RCC 7860 (cell line): ENCODE measurements at places on chromosomes 13 and 19.

DNA sequence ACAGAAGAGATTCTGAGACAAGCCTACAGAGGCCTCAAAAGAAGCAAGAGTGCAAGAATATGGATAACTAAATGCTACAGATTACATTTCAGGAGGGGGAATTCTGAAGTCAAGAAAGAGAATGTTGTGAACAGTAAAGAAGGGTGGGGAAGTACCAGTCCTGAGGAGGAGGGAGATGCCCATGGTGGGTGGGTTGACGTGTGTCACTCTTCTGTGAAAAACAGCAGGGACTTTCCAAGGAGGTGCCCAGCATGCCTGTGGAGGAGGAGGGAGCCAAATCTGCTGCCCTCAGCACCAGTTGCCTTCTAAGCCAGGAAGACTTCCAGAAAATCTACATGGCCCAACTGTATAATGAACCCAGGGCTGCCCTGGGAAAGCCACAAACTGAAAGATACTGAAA lies 87.7 kb downstream of the SGCG start:
- no peak for DNase-seq

GRCh38 chr13:100304229-100304628 lies 215.3 kb downstream of the PCCA start:
- DNase-seq = no peak

GRCh38 chr19:56919308-56919995 lies 78.9 kb upstream of the PEG3 start:
- no peak for DNase-seq

- DNase-seq = no peak
Measured at GRCh38 chr13:95480131-95480545, 72.4 kb upstream of the CLDN10 start.

GRCh38 chr19:35116072-35116801 lies 614 bp downstream of the FXYD3 start:
- no peak for DNase-seq

DNA sequence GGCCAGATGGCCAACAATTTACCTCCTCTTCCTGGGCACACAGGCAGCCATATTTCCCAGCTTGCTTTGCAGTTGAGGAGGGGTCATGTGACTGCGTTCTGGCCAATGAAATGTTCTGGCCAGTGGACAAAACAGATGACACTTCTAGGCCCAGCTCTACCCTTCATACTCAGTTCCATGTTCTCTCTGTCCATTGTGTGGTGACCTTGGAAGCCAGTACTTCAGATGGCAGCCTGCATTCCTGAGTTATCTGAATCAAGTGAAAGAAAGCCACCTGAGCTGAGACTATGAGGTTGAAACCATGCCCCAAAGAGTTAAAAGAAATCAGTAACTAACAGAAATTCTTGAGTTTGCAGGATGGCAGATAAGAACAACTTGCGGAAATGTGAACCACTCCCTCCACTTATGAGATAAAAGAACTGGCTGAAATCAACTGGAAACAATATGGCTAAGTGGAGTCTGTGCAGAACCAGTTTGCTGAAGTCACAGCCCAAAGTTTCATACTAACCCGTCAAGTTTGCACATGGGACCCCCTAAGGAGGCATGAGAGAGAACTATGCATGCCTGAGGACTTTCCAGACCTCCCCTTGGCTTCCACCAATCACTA lies 8.1 kb downstream of the FAM187B start:
- no peak for DNase-seq

DNA sequence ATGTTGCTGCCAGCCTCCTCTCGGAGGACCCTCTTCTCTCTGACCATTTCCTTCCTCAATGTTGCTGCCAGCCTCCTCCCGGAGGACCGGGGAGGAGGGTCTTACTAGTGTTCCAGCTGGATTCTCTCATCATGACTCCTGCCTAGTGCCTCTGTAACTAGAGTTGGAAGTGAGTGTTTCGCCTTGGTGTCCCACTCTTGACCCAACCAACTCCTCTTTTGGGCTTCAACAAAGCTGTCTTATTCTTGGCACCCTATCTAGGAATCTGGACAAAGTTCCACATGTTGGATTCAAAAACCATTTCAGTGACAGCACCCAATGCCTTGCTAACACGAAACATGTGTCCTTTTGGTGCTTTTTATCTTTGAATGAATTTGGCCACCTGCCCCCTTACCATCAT lies 165.4 kb downstream of the GPC5 start:
- no peak for DNase-seq

DNA sequence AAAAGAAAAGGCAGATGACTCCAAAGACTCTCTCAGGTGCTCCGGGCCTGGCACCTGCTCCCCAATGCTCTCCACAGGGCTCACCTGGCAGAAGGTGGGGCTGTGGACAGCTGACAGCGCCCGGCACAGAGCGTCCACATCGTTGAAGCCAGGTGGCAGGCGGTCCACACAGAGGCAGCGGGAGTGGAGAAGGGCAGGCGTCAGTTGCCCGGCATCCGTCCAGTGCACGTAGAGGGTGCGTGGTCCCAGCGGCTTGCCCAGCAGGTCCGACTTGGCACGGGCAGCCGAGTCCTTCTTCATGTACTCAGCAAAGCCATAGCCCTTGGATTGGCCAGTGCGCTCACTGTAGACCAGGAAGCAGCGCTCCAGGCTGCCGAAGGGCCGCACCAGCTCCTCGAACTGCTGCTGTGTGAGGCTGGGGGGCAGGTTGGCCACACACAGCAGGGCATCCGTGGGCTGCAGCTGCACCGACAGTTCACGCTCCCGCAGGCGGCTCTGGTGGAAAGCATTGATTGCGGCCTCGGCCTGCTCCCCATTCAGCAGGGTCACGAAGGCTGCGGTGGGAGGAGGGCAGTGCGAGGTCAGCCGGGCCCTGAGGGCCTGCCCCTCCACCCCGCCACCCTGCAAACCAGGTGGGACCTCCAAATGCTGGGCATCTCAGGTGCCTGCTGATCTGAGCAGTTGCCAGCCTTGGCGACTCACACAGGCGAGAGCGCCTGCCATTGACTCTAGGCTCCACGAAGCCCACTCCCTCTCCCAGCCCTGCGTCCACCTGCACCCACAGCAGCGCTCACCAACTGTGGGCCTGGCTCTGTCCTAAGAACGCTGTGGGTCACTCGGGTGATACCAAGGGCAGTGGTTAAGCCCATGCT lies 4.5 kb downstream of the RAVER1 start:
- DNase-seq = no peak

DNA sequence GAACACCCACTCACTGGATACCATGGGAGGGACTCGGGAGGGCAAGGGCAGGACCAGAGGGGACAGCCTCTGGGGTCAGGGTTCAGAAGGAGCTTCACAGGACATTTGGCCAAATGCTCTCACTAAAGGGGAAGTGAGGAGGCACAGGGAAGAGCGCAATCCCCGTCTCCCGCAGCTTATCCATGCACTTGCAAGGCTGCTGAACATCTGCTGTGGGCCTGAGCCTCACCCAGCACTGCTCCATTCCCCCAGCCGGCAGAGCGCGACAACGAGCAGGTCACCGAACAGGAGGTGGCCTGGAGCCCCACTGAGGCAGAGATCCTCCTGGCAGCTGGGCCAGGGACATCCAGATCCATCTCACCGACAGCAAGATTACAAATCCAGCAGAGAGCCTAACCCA lies 23.3 kb downstream of the ELAVL1 start:
- DNase-seq = no peak

- no peak for DNase-seq
Measured at GRCh38 chr19:15859187-15859586, 38.7 kb downstream of the CYP4F2 start.

DNA sequence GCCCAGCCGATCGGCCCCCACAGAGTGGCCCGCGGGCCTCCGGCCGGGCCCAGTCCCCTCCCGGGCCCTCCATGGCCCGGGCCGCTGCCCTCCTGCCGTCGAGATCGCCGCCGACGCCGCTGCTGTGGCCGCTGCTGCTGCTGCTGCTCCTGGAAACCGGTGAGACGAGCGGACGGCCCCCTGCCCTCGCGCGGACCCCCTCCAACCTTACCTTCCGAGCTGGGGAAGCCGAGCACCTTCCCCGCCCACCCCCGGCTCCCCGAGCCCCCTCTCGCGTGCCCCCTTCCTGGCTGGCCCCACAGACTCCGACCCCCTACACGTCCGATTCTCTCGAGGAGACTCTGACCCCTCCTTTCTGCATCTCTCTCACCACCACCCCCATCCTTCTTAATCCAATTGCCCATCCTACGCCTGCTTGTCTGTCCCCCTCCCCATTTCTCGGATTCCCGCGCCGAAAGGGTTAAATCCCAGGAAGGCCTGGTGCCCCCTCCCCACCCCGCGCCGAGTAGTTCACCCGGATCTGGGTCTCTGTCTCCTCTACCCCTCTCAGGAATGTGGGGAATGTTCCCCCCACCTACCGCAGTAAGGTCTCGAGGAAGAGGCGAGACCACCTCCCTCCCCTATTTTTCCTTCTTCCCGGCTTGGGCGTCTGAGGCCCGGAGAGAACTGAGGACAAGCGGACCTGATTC lies 502 bp downstream of the NECTIN2 start:
- no peak for DNase-seq

DNA sequence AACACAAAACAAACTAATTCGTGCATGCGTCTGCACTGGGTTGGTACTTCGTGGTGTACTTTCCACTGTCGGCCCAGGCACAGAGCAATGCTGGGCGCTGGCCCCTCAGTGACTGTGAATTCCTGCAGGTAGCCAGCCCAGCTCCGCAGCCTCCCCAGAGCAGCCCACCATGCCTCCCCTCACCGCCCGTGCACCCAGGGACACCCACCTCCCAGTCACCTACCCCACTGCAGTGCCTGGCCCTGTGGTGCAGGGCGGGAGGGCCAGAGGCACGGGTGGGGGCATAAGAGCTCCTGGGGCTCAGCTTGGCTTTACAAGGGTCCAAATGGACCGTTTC lies 93.1 kb upstream of the ZNF507 start:
- no peak for DNase-seq

- no peak for DNase-seq
Measured at GRCh38 chr19:7292950-7293761, 1.1 kb downstream of the INSR start.

DNA sequence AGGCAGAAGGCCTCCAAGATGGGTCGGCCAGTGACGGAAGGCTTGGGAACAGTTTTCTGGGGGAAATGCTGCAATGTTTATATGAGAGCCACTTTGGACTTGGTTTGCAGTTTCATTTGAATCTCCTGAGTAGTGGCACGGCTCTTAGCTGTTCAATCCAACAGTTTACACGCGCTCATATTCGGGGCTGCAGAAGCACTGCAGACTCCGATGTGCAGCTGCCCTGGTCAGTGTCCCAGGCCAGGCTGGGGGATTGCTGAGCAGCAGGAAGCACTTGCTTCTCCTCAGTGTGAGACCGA lies 31.7 kb downstream of the CEBPG start:
- no peak for DNase-seq

DNA sequence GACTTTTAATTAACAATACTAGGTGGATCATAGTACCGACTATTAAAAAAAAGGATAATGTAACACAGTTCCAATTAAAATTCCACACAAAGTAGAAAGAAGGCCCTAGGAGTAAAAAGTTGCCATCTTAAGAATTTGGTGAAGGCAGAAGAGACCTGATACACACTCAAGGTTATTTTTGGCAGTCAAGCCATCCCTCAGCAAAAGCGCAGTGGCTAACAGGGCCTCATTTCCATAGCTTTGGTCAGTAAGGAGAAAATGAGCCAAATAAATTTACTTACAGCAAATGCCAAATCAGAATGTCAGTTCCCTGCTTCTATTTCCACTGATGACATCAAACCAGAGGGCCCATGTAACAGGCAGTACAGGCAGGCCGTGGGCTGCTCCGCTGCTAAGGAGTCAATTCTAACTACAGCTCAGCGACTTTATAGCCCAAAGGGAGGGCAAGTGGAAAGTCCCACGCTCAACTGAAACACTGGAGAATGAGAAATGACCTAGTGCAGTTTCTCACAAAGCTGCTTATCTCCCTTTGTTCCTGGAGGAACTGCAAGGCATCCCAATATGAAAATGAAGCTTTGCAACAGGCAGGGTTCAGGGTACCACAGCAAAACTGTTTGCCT lies 6.3 kb downstream of the ARGLU1 start:
- DNase-seq = peak; percentile 26

DNA sequence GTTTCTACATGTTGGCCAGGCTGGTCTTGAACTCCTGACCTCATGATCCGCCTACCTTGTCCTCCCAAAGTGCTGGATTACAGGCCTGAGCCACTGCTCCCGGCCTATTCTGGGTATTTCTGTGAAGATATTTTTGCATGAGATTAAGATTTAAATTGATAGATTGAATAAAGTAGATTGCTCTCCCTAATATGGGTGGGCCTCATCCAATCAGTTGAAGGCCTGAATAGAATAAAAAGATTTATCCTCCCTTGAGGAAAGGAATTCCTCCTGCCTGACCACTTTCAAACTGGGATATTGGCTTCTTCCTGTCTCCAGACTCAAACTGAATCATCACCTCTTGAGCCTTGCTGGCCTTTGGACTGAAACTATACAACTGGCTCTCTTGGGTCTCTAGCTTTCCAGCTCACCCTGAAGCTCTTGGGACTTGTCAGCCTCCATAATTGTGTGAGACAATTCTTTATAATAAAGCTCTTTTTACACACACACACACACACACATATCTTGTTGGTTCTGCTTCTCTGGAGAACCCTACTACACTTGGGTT lies 36.1 kb upstream of the CXCL17 start:
- DNase-seq = no peak

GRCh38 chr13:46561286-46561685 lies 8.3 kb downstream of the LRCH1 start:
- no peak for DNase-seq

DNA sequence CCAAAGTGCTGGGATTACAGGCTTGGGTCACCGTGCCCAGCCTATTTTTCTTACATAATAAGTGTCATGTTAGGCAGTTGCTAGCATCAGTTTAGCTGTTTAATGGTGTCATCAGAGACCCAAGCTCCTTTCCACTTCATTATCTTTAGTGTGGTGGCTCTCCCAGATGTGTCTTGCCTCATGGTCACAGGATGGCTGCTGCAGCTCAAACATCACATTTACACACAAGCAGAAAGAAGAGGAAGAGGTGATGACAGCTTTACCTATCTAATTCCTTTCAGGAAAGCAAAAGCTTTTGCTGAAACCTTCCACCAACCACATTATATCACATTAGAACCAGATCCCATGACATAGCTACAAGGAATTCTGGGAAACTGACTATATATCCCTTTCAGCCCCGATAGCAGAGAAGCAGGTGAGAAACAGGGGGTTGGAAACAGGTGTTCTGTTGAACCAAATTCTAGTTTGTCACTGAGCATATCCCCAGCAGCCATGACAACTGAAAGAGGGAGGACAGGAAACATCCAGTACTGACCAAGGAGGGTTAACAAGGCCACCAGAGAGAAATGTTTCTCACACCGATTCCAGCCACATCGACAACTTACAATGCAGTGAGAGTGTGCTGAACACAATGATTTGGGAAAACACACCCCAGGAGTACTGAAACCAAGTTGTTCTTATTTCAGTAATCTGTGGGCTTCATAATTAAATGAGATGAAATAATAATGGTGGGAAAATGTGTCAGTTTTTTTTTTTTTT lies 617.0 kb downstream of the UQCRFS1 start:
- no peak for DNase-seq
